ENCODE measurements at places on chromosomes 4 and X. TPM values are rescaled to one million over a fixed set of nuclear protein-coding genes. Genes with fewer than 3 reads are reported as not detected.

The PDCL2 gene
- total RNA-seq = not detected

The CENPE gene
- 27.3 TPM for total RNA-seq

The IL15 gene
- 3.2 TPM for total RNA-seq

The ESX1 gene
- total RNA-seq = not detected

The TMEM35A gene
- not detected for total RNA-seq

The GUCY1A1 gene
- total RNA-seq = not detected

The EPHA5 gene
- not detected for total RNA-seq

The STARD8 gene
- 0.17 TPM for total RNA-seq

The NFKB1 gene
- total RNA-seq = 23.5 TPM

The POLN gene
- total RNA-seq = 0.42 TPM

The CSAG1 gene
- total RNA-seq = not detected

The SPANXN3 gene
- total RNA-seq = not detected

The KCNIP4 gene
- total RNA-seq = not detected

The IBSP gene
- total RNA-seq = not detected

The BMPR1B gene
- total RNA-seq = 11.3 TPM

The GABRQ gene
- not detected for total RNA-seq

The GAGE1 gene
- not detected for total RNA-seq

The MSX1 gene
- total RNA-seq = 2.3 TPM

The PSAPL1 gene
- total RNA-seq = not detected

The FHIP1A gene
- 34.6 TPM for total RNA-seq

The SPANXA2 gene
- not detected for total RNA-seq

The INTS6L gene
- total RNA-seq = 15.3 TPM

The GPM6B gene
- total RNA-seq = 146 TPM
